Aorta (tissue), 5 donors: ENCODE measurements at places on chromosomes 7 and 10.

DNA sequence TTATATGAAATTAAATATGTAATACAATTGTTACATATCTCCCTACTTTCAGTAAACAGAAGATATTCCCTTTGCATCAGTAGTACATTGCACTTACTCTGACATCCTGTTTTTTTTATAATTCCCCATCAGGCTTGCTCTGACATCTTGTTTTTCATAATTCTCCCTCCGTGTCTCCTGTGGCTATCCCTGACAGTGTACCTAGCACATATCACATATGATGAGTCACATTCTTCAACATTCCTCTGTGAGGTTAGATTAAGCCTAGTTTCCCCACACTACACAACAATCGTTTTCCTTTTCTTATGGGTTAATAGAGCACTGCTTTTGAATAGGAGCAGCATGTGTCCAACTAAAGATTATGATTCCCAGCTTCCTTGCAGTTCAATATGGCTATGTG is 250.6 kb upstream of the NPVF start:
- no peak for DNase-seq

GRCh38 chr7:30446266-30446665 is 32.3 kb downstream of the NOD1 start:
- no peak for DNase-seq

DNA sequence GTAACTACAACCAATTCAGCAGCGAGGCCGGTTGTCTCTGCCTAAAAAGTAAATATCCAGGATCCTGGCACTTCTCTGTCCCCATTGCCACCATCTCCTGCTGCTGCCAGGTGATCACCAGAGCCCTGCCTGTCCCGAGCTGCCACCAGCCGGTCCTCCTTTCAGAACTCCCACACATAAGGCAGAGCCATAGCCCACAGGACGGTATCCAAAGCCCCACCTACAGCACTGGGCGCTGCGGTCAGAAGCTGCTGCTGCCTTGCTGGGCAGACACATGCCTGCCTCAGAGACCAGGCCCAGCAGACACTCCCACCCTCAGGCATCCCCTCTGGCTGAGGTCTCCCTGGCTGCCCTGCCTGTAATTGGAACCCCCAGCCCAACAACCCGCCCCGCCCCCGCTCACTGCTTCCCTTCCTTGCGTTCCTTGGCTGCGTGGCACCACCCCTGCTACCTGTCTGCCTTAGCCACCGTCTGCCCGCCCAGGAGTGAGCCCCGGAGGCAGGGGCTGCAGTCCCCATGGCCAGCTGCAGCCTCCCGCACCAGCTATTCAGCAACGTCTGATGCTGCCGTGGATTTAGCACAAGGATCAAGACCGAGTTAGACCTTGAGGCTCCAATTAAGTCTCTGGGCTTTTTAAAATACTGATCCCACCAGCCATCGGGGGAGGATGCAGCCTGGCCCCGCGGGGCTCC is 100.7 kb downstream of the CYTH3 start:
- DNase-seq = no peak

- no peak for DNase-seq
Measured at GRCh38 chr10:14438057-14438456, 107.3 kb upstream of the FRMD4A start.

- no peak for DNase-seq
Measured at GRCh38 chr7:42211938-42212337, 25.1 kb downstream of the GLI3 start.
